Stimulated activated CD4-positive, alpha-beta T cell treated with anti-CD3 and anti-CD28 coated beads, Interleukin-2, amount 100 ng/mL, for 24 hours (primary cell): ENCODE measurements at places on chromosomes 1 and 21.
A peak's percentile ranks its signal among the peaks of the same experiment; 100 is the strongest.

GRCh38 chr1:88089961-88090360 lies 594.1 kb upstream of the PKN2 start:
- DNase-seq = no peak

GRCh38 chr1:188432427-188432826 lies 1603.7 kb downstream of the PLA2G4A start:
- no peak for DNase-seq

GRCh38 chr1:185864889-185865517 lies 130.8 kb downstream of the HMCN1 start:
- DNase-seq = no peak

DNA sequence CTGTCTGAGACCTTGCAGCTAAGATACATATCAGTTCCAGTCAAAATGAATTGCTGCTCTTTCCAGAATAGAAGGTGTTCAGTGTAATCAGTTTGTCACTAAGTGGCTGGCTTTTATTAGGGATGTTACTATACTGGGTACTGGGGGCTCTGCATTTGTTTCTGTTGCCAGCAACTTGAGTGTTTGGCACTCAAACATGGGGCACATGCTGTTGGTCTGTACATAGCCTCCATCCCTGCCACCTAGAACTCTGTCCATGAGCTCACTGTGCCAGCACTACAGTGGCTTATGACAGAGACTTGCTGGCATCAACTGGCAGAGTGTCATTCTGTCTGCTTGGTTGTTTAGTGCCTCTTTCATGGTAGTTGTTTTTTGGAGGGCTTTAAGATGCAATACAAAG lies 45.1 kb downstream of the RGSL1 start:
- no peak for DNase-seq

GRCh38 chr1:59901770-59902388 lies 24.7 kb downstream of the CYP2J2 start:
- DNase-seq = no peak

- DNase-seq = no peak
Measured at GRCh38 chr1:100469578-100469977, 68.4 kb upstream of the GPR88 start.

DNA sequence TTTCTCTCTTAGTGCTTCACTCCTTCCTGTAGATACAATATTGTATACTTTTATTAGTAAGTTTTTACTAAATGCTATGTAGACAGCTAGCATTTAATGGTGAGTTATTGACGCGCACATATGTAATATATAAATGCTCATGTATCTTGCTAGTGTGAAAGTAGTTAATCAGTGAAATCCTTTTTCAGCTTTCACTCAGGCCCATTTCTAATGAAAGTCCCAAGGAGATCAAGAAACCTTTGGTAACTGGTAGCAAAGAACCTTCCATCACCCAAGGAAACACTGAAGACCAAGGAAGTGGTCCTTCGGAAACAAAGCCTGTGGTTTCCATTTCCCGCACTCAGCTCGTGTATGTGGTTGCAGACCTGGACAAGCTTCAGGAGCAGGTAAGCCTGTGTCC lies 27.2 kb downstream of the AGT start:
- no peak for DNase-seq

- no peak for DNase-seq
Measured at GRCh38 chr1:47388030-47388890, 27.8 kb upstream of the FOXE3 start.

DNA sequence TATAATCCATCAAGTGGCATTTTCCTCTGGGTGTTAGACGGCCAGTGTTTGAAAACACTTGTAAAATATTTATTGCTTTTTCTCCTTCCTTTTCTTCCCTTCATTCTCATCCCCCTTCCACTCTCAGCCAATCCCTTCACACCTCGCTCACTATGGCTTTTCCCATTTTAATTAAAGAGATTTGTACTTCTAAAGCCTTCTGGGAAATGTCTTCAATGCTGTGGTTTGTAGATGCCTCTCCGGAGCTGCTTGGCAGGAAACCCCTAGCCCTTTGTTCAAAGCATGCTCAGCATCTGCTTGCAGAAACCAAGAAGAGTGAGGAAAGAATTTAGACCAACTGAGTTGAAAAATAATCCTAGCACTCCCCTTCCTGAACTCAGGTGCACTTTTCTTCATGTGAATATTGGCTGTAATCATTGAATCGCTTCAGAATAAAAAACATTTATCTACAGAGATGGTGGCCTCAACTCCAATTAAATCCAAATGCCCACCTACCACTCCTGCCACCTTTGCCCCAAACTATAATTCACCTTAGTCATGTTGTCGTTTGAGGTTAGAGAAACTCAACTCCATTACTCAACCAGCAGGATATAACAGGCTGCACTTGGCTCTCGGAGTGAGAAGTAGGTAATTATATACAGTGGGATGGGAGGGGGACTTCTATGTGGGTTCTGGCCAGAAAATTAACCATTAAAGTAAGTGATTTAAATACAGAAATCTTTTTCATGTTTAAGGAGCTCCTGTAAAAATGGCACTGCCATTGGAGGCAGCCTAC lies 659.4 kb upstream of the CAMK1G start:
- DNase-seq = no peak

- no peak for DNase-seq
Measured at GRCh38 chr1:110637475-110637874, 31.3 kb upstream of the KCNA2 start.

DNA sequence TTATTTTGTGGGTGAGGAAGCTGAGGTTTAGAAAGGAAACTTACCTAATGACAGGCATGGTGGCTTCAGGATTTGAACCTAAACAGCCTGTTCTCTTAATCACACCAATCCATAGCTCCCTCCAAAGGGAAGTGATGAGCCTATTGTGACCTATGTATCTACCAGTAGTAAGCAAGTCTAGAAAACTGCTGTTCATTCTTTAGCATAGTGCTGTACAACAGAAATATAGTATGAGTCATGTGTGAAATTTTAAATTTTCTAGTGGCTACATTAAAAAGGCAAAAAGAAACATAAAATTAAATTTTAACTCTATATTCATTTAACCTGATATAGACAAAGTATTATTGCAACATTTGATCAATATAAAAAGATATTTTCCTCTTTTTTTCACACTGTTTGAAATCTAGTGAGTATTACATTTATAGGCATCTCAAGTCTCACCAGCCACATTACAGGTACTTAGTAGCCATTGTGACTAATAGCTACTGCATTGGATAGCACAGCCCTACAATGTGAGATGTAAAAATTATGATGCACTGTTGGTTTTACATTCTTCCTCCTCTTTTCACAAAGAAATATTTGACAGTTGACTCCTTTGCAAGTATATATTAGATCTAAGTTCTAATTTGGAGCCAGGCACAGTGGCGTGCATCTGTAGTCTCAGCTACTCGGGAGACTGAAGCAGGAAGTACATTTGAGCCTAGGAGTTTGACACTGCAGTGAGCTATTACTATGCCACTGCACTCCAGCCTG lies 16.6 kb downstream of the IPO9 start:
- DNase-seq = no peak

DNA sequence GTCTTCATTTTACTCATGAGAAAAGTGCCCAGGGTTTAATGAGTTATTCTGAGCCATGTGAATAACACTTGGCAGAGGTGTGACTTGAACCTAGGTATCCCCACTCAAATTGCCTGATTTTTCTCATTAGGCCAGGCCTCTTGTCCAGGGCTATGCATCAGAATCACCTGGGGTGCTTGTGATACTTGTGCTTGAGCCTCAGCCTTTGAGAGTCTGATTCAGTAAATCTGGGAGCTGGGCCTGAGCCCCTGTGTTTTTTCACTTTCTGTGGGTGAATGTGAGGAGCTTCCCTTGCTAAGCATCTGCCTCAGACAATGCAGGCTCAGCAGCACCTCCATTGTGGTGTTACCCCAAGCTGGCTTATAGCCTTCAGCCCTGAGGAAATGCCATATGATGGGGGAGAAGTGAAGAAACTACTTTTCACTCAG lies 127.1 kb downstream of the S1PR1 start:
- DNase-seq = no peak

DNA sequence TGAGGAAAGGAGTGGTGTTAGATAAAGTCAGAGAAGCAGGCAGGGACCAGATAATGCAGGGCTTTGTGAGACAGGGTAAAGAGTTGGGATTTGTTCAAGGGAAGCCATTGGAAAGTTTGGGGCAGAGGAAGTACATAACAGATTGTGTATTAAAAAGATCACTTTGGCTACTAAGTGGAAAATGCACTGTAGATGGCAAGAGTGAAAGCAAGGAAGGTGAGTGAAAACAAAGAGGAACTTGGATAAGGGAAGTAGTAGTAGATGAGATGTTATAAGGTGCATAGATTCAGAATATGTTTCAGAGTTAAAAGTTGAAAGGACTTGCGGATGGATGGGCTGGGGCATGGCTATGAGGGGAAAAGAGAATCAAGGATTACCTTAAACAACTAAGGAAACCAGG lies 17.4 kb downstream of the MRPL39 start:
- no peak for DNase-seq

DNA sequence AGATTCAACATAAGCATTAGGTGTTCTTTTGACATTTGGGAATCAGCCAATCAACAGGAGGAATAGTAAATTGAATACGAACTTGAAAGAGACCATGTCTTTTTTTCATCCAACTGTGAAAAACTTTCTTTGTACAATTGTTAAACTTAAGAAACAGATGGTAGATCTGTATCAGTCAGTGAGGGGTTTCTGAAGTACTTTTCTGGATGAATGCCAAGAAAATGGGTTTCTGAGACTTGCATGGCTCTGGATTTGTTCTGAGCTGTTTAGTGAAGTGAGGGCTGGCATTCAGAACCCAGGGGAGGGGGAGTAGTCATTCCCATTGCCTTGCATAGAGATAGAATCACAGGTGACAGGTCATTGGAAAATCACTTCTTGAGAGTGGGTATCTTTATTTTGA lies 37.4 kb downstream of the PTPRC start:
- no peak for DNase-seq

DNA sequence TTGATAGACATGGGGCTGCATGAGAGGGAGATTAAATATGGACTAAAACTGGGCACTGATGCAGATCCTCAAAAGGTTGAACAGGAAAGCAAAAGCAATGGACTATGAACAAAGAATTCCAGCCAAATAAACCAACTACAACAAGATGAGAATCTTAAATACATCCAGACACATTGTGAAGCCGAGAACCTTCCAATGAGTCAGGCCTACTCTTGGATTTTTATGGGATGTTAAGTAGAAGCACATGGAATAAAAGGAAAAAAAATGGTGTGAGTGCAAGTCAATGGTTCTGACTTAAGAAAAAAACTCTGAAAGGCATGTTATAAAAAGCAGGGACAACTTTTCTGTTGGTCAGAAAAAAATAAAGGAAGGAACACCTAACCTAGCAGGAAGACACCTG lies 227.2 kb downstream of the DPYD start:
- no peak for DNase-seq

GRCh38 chr1:53979712-53980450 lies 33.7 kb downstream of the LRRC42 start:
- DNase-seq = no peak

GRCh38 chr1:90356101-90356500 lies 361.0 kb downstream of the BARHL2 start:
- no peak for DNase-seq

DNA sequence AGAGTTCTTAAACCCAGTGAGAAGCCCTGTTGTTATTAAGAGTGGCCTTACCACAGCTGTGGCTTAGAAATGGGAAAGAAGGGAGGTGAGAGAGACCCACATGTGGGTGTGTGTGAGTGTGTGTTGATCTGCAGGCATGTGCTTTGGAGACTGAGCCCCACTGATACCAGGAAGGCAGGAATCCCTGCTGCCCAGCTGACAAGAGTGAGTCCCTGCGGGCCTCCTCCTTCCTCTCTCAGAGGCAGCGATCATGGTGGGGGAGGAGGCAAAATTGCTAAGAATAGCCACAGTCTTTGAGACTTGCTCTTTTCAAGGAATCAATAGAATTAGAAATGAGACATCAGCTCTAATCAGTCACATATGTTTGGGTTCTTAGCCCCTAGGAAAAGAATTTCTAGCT lies 87.0 kb upstream of the WARS2 start:
- no peak for DNase-seq

- peak; percentile 71 for DNase-seq
Measured at GRCh38 chr1:148318123-148318903, 164.8 kb downstream of the PPIAL4G start.

DNA sequence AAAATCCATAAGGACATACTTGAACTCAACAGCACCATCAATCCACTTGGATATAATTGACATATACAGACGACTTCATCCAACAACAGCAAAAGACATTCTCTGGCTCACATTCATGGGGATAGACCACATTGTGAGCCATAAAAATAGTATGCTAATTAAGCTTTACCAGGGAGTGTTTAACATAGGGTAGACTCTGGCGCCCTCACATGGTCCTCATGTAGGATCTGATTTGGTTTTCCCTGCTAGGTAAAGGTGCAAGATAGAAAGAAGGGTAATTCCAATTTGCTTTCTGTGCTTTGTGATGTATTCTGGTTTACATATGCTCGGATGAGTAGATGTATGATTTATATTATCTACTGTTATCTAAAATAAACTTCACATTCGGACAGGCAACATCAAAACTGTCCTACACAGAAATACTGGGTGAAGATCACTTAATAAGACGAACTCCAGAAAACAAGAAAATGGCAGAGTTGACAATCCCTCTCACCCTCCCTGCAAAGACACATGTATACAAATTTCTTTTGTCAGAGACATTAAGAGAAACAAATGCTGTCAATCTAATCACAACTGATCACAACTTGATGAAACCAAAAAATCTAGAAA lies 27.7 kb downstream of the CR1L start:
- DNase-seq = peak; percentile 11

DNA sequence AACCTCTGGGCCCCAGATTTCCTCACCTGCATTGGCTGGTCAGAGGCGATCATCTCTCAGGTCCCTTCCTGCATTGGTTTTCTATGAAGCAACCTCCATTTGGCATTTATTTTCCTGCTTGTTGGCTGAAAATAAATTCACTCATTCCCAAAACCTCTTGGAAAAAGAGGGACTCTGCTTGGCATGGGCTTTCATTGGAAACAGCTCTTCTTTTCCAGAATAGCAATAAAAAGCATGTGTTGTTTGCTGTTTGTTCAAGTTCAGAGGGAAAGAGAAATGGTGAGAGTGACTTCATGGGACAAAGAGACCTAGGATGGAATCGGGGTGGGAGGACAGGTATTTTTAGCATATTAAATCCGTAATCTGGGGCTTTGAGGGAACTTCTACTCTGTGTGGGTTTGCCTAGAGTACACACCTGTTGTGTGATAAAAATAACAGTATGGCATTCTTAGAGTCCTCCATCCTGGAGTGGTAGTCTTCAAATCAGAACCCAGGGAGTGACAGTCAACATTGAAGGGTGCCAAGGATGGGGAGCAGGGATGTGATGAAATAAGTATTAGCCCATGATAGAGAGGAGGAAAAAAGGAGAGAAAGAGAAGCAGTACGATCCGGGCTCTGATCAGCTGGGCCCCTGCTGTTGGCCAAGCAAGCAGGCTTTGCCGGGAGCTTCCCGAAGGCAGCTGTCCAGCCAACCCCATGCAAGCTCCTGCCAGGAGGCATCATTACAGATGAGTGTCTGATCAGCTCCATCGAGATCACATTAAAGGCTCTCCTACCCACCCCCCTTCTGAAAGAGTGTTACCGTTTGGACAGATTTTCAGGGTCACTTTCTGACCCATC lies 131.9 kb upstream of the NFIA start:
- DNase-seq = no peak

GRCh38 chr1:204114606-204115005 lies 37.2 kb downstream of the ETNK2 start:
- no peak for DNase-seq

- no peak for DNase-seq
Measured at GRCh38 chr1:163115887-163116286, 46.7 kb downstream of the RGS4 start.
